ENCODE measurements at places on chromosomes 2 and 18.

GRCh38 chr2:239952251-239952650 is 72.9 kb downstream of the NDUFA10 start:
- no peak for DNase-seq

DNA sequence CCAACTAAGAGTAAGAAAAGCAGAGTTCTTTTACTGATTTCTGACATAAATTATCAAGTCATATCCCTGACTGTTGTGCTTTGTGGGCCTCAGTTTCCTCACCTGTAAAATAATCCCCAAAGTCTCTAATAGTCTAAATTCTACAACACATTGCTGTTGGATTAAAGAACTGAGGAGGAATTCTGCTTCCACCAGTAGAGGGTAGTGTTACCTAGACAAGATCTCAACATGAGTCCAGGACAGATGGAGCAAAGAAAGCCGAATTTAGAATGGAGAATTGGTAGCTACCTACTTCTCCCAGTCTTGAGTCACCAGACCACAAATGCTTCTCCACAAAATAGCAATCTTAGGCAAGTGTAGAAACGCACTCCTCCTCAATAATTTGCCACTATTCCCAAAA is 462.5 kb upstream of the FSHR start:
- DNase-seq, result peak; percentile 19

GRCh38 chr18:35282353-35282752 is 7.7 kb downstream of the ZSCAN30 start:
- DNase-seq, result no peak

DNA sequence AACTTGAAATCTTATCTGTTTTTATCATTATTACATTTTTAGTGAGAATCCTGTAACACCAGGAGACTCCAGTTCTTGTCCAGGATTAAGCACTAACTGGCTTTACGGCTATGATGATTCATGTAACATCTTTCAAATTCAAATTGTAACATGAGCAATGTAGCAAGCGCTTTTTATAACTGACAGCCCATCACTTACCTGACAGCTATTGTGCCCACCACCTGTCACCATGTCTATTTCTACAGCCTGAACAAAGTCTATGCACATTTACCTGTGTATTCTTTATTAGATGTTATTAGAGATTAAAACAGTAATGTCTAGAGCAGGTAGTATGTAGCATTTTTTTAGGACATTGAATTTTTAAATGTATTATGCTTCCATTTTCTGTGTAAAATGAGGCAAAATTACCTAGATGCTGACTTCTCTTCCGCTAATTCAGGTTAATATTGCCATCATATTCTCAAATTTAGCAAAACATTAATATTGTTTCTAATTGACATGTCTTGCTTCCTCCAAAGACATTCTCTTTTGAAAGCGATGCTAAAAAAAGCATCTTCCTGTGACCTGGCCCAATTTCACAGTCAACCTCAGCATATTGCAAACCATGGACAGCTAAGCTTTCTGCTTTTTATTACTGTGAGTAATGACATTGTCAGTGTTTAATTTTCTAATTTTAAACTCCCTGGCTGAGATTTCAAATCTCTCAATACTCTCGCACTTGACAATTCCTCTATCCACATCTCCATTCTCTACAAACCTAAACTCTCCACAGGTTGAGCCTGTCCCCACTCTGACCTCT is 37.8 kb downstream of the RIT2 start:
- no peak for DNase-seq

- DNase-seq, result no peak
Observed at GRCh38 chr2:202885190-202885589, 13.6 kb upstream of the ICA1L start.

GRCh38 chr2:180443888-180444287 is 436.8 kb upstream of the CWC22 start:
- DNase-seq, result no peak

DNA sequence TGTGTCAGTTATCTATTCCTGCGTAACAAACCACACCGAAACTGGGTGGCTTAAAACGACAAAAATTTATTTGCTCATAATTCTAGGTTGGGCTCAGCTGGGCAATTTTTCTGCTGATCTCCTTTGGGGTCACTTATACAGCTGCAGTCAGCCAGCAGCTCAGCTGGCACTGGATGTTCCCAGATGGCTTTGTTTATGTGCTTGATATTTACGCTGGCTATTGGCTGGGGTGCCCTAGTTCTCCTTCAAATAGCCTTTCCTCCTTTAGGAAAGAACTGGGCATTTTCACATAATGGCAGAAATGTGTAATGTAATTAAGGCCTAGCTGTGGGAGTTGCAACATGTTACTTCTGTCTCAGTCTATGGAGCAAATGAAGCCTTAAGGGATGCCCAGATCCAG is 142.2 kb downstream of the B3GNT2 start:
- DNase-seq, result peak; percentile 88

- no peak for DNase-seq
Observed at GRCh38 chr2:179272406-179273192, 8.0 kb upstream of the SESTD1 start.

- no peak for DNase-seq
Observed at GRCh38 chr2:215597577-215597976, 161.7 kb upstream of the FN1 start.

DNA sequence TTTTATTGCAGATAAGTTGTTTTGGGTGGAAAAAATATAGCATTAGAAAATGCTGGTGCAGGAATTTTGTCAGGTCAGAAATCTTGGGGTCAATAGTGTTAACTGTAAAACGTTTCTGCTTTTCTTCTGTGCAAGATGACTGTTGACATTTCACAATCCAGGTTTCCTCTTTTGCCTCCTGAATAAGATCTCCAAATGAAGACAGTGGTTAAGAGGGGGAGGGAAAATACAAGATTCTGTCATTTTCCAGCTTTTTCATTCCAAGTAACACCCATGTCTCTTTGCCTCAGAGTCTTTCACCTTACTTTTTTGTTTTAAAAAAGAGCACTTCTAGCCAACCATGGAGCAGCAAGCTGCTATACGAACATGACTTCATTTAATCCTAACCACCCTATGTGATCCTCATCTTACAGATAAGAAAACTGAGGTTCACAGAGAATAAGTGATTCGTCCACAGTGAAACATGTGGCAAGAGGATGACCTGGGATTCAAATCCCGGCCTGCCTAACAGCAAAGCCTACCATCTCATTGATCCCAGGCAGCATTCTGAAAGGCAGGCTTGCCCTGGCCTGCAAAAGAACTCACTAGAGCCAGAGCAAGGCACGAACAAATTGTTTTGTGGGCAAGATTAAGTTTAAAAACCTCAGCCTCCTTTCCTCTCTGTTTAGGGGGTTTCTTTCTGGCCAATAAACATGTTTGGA is 3.0 kb downstream of the PLEK start:
- DNase-seq, result no peak

- no peak for DNase-seq
Observed at GRCh38 chr2:38522754-38523349, 79.9 kb downstream of the HNRNPLL start.

DNA sequence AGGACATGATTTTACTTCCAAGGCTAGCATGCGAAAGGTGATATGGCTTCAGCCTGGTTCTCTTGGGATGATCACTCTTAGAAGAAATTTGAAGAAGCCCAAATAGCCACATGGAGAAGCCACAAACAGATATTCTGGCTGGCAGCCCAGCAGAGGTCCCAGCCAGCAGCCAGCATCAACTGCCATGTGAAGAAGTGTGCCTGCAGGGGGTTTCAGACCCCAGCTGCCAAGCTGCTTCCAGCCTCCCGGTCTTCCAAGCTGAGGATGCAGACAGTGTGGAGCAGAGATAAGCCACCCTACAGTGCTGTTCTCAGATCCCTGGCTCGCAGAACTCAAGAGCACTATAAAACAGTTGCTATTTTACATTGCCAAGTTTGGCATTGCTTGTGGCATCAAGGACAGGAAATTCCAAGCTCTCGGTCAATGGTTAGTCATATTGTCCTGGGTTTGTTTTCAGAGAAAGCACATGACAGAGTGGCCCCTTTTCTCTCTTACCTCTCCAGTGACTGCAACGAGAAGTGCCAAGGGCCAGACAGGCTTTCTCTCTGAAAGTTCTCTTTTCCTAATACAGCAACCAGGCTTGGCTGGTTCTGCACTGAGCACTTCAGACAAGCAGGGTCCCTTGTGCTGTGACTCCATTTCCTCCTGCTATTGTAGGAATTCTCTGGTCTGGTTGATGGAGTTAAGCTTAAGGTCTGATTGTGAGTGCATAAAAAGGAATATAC is 223.7 kb downstream of the ANKRD30B start:
- DNase-seq, result no peak

- DNase-seq, result no peak
Observed at GRCh38 chr2:39920307-39920801, 141.3 kb upstream of the THUMPD2 start.

- no peak for DNase-seq
Observed at GRCh38 chr2:219362524-219363164, 25.1 kb downstream of the DNPEP start.

GRCh38 chr2:142599504-142599903 is 278.0 kb upstream of the KYNU start:
- no peak for DNase-seq

DNA sequence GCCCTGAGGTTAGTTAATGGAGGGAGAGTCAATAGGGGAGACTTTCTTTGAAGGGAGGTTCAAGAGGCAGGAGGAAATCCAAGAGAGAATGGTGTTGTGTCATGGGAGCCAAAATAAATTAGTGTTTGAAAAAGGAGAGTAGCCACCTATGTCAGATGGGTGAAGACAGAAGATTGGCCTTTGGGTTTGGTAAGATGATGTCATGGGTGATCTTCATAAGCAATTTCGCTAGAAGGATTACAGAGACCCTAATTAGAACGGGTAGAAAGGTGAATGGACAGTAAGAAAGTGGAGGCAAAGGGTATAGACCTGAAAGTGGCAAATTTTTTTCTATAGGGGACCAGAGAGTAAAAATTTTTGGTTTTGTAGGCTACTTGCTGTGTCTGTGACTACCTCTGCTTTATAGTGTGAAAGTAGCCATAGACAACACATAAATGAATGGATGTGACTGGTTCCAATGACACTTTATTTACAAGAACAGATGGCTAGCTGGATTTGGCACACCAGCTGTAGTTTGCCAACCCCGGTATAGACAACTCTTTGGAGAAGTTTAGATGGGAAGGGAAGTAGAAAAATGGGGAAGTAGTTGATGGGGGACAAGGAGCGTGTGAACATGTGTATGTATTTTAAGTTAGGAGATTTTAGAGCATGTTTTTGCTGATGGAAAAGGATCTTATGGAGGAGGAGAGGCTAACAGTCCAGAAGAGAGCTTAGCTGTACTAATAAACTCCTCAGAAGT is 9.3 kb downstream of the STAMBP start:
- no peak for DNase-seq

GRCh38 chr2:143786026-143786765 is 657.0 kb downstream of the ARHGAP15 start:
- DNase-seq, result no peak

GRCh38 chr2:41853427-41854191 is 194.2 kb upstream of the PKDCC start:
- DNase-seq, result peak; percentile 36

- DNase-seq, result no peak
Observed at GRCh38 chr2:143148011-143148410, 18.8 kb downstream of the ARHGAP15 start.

DNA sequence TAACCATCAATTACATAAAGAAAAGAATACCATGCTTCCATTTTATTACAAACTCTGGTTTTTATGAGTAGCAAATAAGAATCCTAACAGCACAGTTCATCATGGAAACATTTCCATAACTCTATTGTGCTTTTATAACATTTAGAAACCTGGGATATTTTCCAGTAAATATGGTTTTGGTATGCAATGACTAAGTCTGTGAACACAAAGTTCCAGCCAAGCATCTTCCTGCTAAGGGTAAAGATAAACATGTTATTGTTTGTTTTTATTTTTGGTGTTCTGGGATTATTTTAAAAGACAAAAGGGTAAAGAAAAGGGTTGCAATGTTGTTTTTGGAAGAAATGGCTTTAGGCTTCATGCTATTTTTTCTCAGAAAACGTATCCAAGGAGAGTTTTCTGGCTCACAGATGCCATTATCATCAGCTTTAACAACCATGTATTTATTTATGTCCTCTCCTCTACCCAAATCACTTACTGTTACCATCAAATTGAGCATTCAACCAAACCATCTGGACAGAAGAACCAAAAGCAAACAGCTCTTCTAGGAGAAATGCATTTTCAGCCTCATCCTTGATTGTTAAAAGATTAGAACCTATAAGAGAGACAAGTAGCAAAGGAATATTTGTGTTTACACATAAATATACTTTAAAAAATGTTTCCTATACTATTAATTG is 116.0 kb downstream of the PLA2R1 start:
- DNase-seq, result no peak

- peak; percentile 39 for DNase-seq
Observed at GRCh38 chr2:47009253-47009767, 93.7 kb upstream of the MCFD2 start.

GRCh38 chr2:138269765-138270164 is 231.8 kb upstream of the SPOPL start:
- no peak for DNase-seq

GRCh38 chr2:148501545-148501944 is 143.0 kb upstream of the EPC2 start:
- no peak for DNase-seq

DNA sequence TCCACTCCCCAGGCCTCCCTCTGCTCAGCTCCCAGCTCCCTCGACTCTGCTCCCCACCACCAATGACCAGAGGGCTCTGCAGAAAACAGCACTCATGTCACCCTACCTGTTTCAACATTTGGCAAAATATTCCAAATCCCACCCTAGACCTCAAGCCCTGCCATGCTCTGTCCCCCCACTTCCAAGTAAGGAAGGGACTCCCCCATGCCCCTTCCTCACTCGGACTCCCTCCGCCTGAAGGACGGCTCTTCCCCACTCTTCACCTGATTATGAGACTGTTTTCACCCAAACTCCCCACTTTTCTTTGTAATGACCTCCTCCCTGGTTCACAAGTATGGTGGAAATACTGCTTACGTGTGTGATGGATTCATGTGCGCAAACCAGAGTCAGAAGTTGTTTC is 208.4 kb downstream of the MGAT5 start:
- DNase-seq, result no peak

- DNase-seq, result no peak
Observed at GRCh38 chr2:101064125-101064502, 62.0 kb downstream of the RPL31 start.

GRCh38 chr2:99808361-99809200 is 318.8 kb upstream of the REV1 start:
- peak; percentile 78 for DNase-seq

GRCh38 chr2:121611730-121612705 is 37.2 kb downstream of the CLASP1 start:
- DNase-seq, result no peak

DNA sequence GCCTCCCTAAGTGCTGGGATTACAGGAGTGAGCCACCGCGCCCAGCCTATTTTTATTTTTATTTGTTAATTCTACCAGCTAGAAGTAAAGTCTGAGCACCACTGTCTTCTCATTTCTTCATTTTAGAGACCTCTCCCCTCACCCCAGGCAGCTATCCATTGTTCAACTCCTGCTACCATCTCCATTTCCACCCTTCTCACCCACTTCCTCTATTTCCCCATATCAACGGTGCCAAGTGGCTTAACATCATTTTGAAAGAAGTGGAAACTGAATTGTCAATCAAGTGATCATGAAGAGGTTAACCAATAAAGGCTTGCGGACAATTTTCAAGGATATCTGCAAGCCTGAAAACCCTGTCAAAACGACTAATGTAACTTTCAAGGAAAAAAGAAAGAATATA is 323.1 kb downstream of the NBAS start:
- no peak for DNase-seq

GRCh38 chr2:228334180-228334579 is 152.7 kb upstream of the SPHKAP start:
- no peak for DNase-seq

- no peak for DNase-seq
Observed at GRCh38 chr2:18546567-18546966, 13.9 kb downstream of the RDH14 start.
